ENCODE measurements at places on chromosomes 5 and 9.

- DNase-seq: no peak
Measured at GRCh38 chr5:93503598-93504067, 77.4 kb downstream of the NR2F1-AS1 start.

DNA sequence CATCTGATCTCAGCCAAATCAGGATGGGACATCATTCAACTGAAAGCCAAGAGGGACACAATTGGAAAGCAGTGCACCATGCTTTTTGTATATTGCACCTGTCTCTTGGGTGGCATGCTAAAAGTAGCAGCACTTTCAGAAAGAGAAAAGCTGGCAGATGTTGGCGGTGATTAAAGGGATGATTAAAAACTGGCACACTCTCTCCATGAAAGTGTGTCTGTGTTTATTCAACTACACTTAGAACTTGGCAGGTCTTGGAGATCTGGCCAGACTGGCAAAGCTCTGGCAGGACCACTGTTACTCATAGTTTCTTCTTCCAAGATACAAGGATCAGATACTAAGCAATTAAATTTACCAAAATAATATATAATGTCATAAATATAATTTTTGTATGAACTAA lies 112.9 kb upstream of the ELAVL2 start:
- no peak for DNase-seq

- DNase-seq: no peak
Measured at GRCh38 chr5:8034852-8035251, 165.9 kb downstream of the MTRR start.

GRCh38 chr9:2913026-2913425 lies 69.1 kb upstream of the PUM3 start:
- no peak for DNase-seq

- DNase-seq: no peak
Measured at GRCh38 chr5:37638897-37639296, 200.9 kb downstream of the GDNF start.

DNA sequence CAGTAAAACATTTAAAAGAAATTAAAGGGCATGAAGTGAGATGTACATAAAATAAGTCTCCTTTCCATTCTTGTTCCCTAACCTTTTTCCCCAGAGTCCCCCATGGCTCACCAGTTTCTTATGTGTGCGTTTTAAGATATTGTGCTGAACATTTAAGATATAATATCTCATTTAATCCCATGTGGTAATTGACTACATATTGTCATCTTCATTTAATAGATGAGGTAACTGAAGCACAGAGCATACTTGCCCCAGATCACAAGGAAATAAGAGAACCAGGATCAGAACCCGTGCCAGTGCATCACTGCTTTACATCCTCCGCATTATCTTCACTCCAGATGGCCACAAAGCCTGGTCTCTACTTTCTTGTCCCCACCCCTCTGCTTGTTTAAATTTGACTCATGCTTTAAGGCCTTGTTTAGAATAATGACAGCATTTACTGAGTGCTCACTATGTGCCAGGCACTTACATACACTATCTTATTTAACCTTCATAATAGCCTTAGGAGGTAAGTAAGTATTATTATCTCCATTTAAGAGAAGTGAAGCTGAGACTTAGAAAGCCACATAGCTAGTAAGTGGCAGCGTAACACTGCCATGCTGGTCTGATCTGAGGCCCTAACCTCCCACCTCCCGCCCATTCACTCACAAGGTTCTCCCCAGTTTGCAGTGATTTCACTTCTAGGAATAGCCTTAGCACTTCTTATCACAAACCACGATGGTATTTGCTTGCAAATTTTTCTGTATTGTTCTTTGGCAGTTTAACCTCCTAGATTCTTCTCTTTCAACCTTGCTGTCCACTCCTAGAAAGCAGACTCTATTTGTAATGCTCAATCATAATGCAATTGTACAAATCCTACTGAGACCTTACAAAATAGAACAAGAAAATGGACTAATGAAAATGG lies 78.4 kb upstream of the IL6ST start:
- no peak for DNase-seq

DNA sequence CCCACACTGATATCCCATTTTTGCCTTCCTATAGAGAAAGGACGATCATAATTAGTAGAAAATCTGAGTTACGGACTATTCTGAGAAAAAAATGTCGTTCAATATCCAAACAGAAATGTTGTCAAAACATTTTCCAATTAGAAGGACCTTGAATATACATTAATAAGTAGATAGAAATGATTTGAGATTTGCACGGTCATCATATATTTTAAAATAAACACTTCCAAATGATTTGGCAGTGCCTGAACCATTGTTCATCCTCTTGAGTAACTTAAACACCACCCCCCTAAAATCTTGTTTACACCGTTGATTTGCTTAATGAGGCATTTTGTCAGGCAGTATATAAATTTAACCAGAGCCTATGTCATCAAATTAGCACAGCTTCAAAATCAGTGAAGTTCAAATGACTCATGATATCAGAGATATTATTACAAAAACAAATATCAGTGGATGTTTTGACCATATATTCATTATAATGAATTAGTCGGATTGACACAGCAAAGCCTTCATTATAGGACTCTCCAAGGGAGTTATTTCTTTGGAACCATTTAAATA lies 105.0 kb downstream of the ACTL7B start:
- DNase-seq: no peak

GRCh38 chr9:36039696-36040095 lies 3.0 kb downstream of the RECK start:
- DNase-seq: no peak

DNA sequence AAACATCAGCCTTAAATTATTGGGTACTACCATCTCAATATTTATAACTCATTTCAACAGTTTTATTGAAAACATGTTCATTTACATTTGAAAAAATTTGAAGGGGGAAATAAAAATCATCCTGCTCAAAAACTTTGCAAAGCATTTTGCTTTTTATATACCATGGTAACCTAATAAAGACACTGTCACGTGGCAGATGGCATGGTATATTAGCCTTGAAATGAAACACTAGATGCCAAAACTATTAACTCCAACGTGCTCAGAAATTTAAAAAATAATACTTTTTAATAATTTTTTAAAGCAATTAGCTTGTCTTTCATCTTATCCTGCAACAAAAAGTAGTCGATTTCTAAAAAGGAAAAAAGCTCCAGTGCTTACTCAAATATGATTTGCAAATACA lies 88.6 kb upstream of the NFIB start:
- DNase-seq: no peak

DNA sequence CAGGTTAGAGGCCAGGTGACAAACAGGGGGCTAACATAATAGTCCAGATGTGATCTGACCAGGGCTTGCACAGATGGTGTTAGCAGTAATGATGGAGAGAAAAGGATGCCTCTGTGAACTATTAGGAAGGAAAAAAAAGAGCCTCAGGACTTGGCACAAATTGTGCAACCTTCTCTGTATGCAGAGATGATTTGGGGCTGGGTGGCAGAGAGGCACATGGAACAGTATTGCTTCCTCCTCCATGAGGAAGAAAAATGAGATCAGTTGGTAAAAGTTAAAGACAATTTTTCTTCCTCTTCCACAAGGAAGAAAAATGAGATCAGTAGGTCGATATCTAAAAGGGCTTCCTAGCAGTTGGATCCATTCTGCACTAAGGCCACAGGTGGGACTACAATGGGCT lies 13.9 kb upstream of the ANXA6 start:
- DNase-seq: no peak

- no peak for DNase-seq
Measured at GRCh38 chr5:123142206-123142915, 53.3 kb downstream of the PRDM6 start.

- peak; percentile 26 for DNase-seq
Measured at GRCh38 chr9:19049917-19050636, 850 bp downstream of the RRAGA start.

Measured in stimulated activated CD8-positive, alpha-beta memory T cell treated with anti-CD3 and anti-CD28 coated beads, Interleukin-4, amount 100 ng/mL, for 48 hours (primary cell).